ENCODE measurements at places on chromosomes 11 and 22.

- DNase-seq = no peak
Observed at GRCh38 chr11:113514856-113515255, 39.7 kb upstream of the DRD2 start.

DNA sequence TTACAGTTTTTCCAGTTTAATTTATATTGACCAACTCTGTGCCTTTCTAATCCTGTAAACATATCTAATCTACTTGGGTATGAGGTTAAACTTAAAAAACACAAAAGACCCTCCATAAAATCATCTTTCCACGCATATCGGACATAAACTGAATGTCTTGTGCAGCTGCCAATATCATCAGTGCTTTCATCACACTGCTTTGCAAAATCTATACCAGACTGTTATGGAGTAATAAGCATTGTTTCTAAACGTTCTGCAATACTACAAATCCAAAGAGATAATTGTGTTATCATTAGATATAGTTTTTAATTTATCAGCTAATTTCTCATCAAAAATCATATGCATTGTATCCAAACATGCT lies 36.1 kb upstream of the AMPD3 start:
- DNase-seq = no peak

GRCh38 chr11:20608934-20609333 lies 9.5 kb downstream of the SLC6A5 start:
- no peak for DNase-seq

DNA sequence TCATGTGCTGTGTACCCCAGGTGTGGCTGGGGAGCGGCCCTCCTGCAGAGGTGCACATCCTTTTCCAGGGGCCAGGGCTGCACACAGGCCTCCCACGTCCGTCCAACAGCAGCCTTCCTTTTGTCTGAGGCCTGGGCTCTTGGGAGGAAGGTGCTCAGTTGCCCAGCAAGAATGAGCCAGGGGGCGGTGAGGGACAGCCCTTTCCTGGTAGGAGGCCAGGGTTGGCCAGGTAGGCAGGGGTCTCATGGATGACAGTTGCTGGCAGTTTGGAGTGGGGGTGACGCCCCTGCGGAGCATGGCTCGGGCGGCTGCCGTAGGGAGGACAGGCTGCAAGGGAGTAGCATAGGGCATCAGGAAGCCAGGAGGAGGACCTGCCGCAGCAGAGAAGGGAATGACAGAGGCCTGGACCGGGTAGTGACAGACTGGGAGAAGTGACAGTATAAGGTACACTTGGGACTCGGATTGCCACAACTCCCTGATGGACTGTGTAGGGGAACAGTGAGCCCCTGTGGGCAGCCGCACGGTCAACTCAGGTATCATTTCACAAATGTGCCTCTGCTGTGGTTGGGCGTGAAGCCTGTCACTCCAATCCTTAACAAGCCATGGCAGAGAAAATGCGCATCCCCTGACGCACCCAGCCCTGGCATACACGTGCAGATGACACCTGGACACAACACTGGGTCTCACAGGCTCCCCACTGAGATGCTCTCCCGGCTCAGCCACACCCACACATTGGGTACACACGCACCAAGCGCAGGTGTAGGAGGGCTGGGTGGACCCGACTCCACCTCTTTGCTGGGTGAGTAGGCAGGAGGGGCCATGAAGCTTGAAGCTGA lies 79.7 kb downstream of the DGCR2 start:
- DNase-seq = no peak

- DNase-seq = no peak
Observed at GRCh38 chr11:77200351-77201268, 72.6 kb downstream of the MYO7A start.

- DNase-seq = no peak
Observed at GRCh38 chr11:120310870-120311269, 14.2 kb upstream of the TLCD5 start.

- no peak for DNase-seq
Observed at GRCh38 chr11:74307434-74307833, 4.0 kb downstream of the P4HA3 start.

DNA sequence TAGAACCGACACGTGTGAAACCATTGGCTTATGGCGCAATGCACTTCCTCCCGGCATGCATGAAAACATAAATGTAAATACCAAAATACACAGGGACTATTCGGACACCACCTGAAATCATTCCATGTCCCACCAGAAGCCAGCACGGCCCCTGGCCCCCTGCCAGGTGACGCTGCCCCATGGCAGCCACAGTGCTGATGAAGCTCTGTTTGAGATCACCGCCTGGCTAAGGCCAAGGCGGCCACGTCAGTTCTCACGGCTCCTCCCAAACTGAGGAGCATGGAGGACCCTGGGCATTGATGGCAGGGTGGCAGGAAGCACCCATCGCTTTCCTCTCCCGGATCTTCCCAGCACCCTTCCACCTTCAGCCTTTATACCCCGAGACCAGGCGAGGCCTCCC lies 89.5 kb downstream of the CDKN1C start:
- DNase-seq = no peak

All from DMS153 (cell line).